ENCODE measurements at places on chromosomes 16 and 17.

- DNase-seq = no peak
These were observed 15.4 kb upstream of the KATNB1 start for GRCh38 chr16:57720142-57720575.

DNA sequence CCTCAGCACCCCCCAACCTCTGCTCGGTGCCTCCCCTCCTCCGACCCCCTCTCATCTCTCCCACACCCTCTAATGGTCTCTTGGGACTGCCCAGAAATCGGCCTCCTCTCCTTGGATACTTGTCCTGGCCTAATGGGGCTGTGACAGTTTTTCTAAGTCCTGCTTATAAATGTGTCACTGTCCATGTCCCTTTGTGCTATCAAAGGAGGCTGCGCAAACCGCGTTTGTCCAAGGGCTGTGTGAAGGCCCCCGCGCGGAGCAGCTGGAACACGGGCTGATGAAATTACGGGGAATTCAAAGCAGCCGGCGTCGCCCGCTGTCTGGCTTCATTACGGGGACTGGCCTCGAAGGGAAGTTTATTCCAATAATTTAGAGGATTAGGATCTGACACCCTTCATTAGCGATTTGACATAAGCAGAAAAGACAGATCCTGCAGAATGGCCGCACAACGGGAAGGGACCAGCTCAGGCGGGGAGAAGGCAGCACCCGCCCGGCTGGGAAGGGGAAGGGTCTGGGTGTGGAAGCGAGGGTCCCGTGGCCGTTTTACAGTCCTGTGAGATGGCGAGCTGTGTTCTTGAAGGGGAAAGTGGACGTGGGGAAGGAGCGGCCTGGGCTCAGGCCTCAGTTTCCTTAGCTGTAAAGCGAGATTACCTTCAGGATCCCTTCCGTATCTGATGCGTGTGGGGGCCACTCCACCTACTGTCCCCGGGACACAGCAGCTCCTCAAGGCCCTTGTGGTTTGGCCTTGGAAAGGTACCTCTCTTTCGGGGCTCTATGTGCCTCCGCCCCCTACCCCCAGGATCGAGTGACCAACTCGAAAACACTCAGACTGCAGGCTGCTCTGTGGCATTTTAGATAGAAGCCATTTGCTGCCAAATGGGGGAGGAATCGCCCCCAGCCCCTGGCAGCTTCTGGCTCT lies 1.6 kb upstream of the WFIKKN2 start:
- peak; percentile 50 for DNase-seq

DNA sequence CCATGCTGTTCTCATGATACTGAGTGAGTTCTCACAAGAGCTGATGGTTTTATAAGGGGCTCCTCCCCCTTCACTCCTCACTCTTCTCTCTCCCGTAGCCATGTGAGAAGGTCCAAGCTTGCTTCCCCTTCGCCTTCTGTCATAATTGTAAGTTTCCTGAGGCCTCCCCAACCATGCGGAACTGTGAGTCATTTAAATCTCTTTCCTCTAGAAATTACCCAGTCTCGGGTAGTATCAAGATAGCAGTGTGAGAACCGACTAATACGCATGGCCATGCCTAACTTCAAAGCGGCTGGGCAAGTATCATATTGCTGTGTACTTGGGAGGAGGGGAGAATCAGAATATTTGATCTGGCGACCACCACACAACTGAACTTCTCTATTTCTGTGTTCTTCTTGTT lies 88.3 kb downstream of the PRKCB start:
- DNase-seq = no peak

DNA sequence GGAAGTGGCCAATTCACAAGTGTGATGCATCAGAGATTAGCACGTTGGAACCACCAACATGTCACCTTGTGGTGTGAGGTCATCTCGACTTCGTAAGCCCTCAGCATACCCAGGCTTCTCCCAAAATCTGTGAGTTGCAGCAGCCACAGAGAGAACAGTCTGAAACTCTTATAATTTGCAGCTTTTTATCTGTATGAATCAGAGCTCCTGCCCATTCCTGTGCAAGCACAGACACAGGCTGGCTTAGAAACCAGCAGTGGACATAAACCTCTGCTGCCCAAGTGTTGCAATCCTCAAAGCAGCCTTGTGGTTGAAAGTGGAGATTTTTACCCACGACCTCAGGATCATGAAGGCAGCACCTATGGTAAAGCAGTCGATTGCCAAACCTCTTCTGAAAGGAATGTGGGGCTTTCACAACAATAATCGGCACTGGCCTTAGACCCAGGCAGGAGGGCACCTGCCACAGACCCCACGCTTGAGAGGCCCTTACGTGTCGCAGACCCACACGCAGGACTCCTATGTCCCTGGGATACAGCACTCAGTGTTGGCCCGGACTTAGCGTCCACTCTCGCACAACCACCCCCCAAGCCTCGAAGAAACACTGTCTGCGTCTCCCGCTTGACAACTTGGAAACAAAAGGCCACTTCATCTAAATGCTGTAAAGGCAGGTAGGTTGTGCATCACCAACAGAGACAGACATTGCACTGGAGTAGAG lies 24.5 kb upstream of the OSGIN1 start:
- DNase-seq = no peak

GRCh38 chr17:28956112-28956511 lies 4.8 kb upstream of the PHF12 start:
- no peak for DNase-seq

DNA sequence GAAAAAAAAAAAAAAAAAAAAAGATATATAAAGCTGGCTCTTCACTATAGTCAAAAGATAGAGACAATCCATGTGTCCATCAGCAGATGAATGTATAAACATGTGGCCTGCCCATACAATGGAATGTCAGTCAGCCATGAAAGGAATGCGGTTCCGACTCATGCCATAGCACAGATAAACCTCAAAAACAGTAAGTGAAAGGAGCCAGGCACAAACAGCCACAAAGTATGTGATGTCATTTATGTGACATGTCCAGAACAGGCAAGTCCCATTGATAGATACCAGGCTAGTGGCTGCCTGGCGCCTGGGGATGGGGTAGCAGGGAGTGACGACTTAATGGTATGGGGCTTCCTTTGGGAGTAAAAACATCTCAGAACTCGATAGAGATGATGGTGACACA lies 155.7 kb downstream of the CMIP start:
- no peak for DNase-seq

GRCh38 chr17:69043098-69043734 lies 17.5 kb downstream of the ABCA9 start:
- DNase-seq = no peak

- no peak for DNase-seq
These were observed 965 bp upstream of the TMC6 start for GRCh38 chr17:78129351-78130089.

DNA sequence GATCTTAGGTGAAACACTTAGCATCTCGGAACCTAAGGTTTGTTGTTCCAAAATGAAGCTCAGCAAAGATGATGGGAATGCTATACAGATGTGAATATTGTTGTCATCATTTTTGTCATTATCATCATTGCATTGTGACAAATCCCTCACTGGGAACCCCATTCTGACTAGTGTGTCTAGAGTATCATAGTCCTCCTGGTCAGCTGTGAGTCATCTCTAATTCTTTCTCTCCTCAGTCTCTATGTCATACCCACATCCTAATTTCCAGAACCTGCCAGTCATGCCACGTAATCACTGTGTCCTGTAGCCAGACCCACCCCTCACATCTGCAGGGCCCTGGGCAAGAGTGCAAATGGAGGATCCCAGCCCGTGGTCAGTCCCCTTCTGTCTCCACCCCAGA lies 60.5 kb upstream of the CLEC3A start:
- no peak for DNase-seq

- no peak for DNase-seq
These were observed 2.8 kb downstream of the SLC13A2 start for GRCh38 chr17:28476076-28476865.

GRCh38 chr16:16122264-16122663 lies 101.0 kb downstream of the ABCC6 start:
- no peak for DNase-seq

- no peak for DNase-seq
These were observed 49.5 kb upstream of the CMIP start for GRCh38 chr16:81394966-81395655.

- no peak for DNase-seq
These were observed 277.2 kb upstream of the CCL2 start for GRCh38 chr17:33977729-33978514.

- peak; percentile 58 for DNase-seq
These were observed 245.9 kb downstream of the XYLT1 start for GRCh38 chr16:17224879-17225281.
